ENCODE measurements at places on chromosomes 1 and 21. TPM values are rescaled to one million over a fixed set of nuclear protein-coding genes. Genes with fewer than 3 reads are reported as not detected.

- H3K36me3 ChIP-seq: peaks cover 9% of the 10 kb centered on the region
- peak overlapping the region; percentile 92 for H3K4me3 ChIP-seq
- no peaks in the 10 kb centered on the region for H3K27me3 ChIP-seq
- peak overlapping the region; percentile 95 for H3K27ac ChIP-seq
Measured at GRCh38 chr1:111738436-111739193, 580 bp downstream of the INKA2 start.

DNA sequence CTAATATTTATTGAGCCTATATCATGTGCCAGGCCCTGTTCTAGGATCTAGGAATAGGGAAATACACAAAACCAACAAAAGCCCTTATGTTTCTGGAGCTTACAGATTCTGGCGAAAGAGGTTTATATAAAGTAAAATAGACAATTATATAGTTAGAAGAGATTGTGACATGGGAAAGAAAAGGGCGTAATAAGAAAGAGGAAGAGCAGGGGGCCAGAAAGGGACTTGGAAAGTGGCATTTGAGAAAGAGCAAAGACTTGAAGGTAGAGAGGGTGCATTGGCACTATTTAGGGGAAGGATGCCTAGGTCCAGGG is 322.5 kb upstream of the FAM78B start:
- DNase-seq: no peak
- no peaks in the 10 kb centered on the region for H3K27me3 ChIP-seq
- H3K36me3 ChIP-seq: no peaks in the 10 kb centered on the region
- H3K4me3 ChIP-seq: peak overlapping the region; percentile 60
- no peak overlapping the region for H3K27ac ChIP-seq

GRCh38 chr1:72280131-72280530 is 2.2 kb downstream of the NEGR1 start:
- DNase-seq: no peak
- H3K4me1 ChIP-seq: no peaks in the 10 kb centered on the region
- H3K27me3 ChIP-seq: no peaks in the 10 kb centered on the region
- no peaks in the 10 kb centered on the region for H3K36me3 ChIP-seq
- peak overlapping the region; percentile 81 for H3K4me3 ChIP-seq

GRCh38 chr1:244326757-244327156 is 125.0 kb downstream of the ADSS2 start:
- no peaks in the 10 kb centered on the region for H3K4me1 ChIP-seq
- H3K36me3 ChIP-seq: no peaks in the 10 kb centered on the region
- no peaks in the 10 kb centered on the region for H3K27me3 ChIP-seq
- H3K4me3 ChIP-seq: no peak overlapping the region
- DNase-seq: no peak
- H3K27ac ChIP-seq: no peak overlapping the region

DNA sequence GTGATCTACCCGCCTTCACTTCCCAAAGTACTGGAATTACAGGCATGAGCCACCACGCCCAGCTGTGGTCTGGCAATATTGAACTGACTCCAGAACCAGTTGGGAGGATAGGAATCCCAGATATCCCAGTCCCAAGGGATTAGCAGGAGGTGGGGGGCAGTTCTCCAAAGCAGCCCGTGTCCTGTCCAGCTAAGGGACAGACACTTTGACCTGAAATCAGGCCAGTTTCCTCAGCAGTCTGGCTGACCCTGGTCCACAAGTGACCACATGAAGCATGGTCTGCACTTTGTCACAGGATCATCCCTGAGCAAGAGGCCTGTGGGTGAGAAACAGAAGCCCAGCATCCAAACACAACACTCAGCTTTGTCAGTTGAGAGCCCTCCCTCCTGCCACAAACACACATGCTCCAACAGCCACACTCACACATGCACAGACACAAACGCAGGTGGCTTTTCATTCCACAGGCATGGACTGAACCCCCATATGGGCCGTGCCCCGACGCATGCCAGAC is 2.7 kb upstream of the FDPS start:
- H3K4me1 ChIP-seq: peaks cover 9% of the 10 kb centered on the region
- no peaks in the 10 kb centered on the region for H3K27me3 ChIP-seq
- no peak for DNase-seq
- H3K36me3 ChIP-seq: peaks cover 10% of the 10 kb centered on the region
- H3K27ac ChIP-seq: no peak overlapping the region

GRCh38 chr21:38081708-38082107 is 165.5 kb upstream of the KCNJ6 start:
- no peak for DNase-seq
- H3K27me3 ChIP-seq: no peaks in the 10 kb centered on the region
- no peak overlapping the region for H3K27ac ChIP-seq
- H3K4me3 ChIP-seq: no peak overlapping the region
- no peaks in the 10 kb centered on the region for H3K36me3 ChIP-seq
- H3K4me1 ChIP-seq: no peaks in the 10 kb centered on the region

C1orf87 gene
- polyA plus RNA-seq: not detected

LRRC8B gene
- polyA plus RNA-seq: 3.7 TPM

ERG gene
- 3.4 TPM for polyA plus RNA-seq

- no peaks in the 10 kb centered on the region for H3K36me3 ChIP-seq
- H3K27me3 ChIP-seq: peaks cover 15% of the 10 kb centered on the region
- H3K27ac ChIP-seq: no peak overlapping the region
Measured at GRCh38 chr1:210231846-210232510, 618 bp upstream of the SERTAD4 start.
